CD4-positive, alpha-beta T cell treated with Interleukin-12 subunit alpha and Interleukin-12 subunit beta, for 1 hour (primary cell): ENCODE measurements at places on chromosomes 3 and 15.

DNA sequence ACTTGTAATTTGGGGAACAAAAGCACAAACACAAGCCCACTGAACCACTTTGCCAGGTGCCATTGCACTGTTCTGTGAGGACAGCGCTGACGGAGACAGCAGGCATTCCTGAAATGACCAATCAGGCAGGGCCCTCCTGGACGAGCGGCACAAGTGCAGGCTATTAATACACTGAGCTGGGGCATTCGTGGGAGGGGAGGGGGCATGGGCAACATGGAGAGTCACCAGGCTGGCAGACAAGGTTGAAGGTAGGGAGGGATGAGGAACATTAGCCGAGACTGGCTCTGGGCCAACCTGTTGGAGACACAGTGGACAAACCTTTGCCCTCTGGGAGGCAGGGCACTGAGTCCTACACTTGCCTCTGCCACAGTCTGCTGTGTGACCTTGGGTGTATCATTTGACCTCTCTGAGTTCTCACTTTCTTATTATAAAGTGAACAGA lies 45.6 kb downstream of the NOX5 start:
- no peak for DNase-seq

GRCh38 chr3:110650741-110651140 lies 420.9 kb upstream of the NECTIN3 start:
- DNase-seq: no peak

DNA sequence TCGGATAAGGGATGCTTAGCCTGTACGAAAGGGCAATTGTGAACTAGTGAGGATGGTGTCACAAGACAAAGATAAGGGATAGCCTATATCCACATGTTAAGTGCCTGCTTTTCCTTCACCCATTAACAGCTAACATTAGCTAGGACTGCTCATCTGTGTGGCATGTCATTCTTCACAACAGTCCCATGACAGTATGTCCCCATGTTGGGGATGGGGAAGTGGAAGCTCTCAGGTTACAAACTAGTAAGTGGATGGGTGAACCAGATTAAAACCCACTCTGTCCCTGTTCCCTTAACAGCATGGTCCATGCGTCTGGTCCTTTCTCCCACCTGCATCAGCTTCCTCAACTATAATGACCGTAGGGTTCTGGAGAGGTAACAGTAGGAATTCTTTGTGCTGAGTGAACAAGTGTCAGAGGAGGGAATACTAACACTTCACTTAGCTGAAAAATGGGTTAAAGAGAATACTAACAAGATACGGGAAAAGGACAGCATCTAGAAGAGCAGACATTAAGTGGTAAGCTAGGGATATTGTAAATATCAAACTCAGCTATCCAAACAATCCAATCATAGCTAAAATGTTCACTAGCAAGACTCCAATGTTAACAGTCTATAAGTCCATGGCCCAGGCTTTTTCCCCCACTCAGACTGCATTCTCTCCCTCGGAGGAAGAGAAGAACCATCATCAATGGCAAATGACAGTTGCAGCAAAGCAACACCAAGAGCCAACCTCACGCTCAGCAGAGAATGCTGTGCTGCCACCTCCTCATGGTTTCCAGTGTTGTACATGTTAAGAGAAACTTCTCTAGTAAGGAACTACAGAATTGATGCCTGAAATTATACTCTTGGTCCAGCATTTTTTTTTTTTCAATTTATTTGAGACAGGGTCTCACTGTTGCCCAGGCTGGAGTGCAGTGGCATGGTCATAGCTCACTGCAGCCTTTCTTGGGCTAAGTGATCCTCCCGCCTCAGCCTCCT lies 5.0 kb downstream of the RPLP1 start:
- no peak for DNase-seq

DNA sequence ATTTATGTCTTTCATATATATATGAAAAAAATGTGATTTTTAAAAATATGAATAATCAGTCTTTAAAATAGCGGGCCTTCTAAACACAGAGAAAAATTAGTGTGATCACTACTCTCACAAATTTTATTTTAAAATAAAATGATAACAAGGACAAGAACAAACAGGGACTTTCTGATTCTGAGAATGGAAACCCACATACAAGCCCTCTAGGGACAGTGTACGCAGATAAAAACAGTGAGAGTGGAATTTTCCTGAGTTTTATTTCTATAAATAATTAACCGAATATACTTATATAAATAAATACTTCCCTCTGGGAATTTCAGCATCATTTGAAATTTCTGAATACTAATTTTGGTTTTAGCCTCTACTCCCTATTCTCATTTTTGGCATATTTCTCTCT lies 201.4 kb upstream of the CBLB start:
- DNase-seq: no peak

DNA sequence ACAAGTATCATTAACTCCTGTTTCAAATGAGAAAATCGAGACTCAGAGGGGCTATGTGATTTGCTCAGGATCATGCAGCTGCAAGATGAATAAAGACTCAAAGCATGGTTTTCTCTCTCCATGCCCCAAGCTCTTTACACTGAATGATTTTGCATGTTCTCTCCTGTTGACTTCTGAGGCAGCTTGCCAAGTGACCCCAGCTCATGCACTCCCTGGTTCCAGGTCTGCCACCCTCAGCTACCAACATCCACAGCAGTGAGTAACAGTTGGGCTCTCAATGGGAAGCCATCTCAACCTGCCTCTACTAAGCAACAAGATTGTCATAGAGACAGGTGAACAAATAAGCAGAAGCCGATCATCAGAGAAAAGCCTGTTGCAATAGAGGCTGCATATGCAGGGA lies 116.9 kb upstream of the GADL1 start:
- DNase-seq: no peak

- peak; percentile 52 for DNase-seq
Observed at GRCh38 chr15:40787344-40787841, 17.6 kb downstream of the C15orf62 start.

GRCh38 chr3:94645790-94646189 lies 582.9 kb downstream of the NSUN3 start:
- no peak for DNase-seq
